ENCODE measurements at places on chromosomes 7 and 10. TPM values are rescaled to one million over a fixed set of nuclear protein-coding genes. Genes with fewer than 3 reads are reported as not detected.

RHOBTB1 gene
- 42.6 TPM for polyA plus RNA-seq

CHAT gene
- polyA plus RNA-seq: not detected

SLIT1 gene
- 0.01 TPM for polyA plus RNA-seq

KCP gene
- not detected for polyA plus RNA-seq

TEX47 gene
- polyA plus RNA-seq: not detected

TRIM56 gene
- 6.0 TPM for polyA plus RNA-seq

PON3 gene
- polyA plus RNA-seq: not detected

All from fibroblast of lung (primary cell).